ENCODE measurements at places on chromosomes 6 and 20.
A peak's percentile ranks its signal among the peaks of the same experiment; 100 is the strongest.

DNA sequence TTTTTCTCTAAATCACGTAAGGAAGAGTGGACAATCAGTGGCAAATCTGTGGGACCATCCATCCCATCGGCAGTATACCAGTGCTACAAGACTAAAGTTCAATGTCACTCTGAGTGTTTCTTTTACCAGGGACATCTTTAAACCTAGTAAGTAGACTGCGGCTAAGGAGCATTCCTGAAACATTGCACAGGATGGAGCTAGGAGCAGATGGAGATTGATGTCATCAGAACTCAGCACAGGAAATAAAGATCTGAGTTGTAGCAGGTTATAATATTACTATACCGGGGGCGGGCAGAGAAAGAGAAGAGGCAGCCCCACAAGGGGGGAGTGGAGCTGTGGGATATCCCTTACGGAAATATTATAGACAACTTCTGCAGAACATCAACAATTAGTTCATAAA lies 162.1 kb downstream of the MTFR2 start:
- H3K4me3 ChIP-seq, result no peak overlapping the region
- H3K4me1 ChIP-seq, result no peaks in the 10 kb centered on the region
- H3K36me3 ChIP-seq, result no peaks in the 10 kb centered on the region
- no peaks in the 10 kb centered on the region for H3K27me3 ChIP-seq

DNA sequence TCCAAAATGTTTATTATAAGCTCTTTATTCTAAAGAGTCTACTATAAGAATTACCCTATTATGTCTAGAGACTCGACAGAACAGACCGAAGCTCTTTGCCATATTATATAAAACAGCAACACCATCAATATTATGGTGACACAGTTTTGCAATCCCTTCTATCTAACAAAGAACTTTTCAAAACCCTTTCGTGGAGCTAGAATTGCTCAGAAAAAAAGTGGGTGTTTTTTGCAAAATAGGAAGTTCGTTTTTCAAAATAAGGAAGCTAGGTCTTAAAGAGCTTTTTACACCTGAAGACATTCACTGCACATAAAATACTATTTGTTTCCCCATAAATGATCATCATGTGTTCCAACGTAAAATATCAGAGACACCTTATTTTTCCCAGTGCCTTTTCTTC lies 240.0 kb downstream of the FOXC1 start:
- H3K36me3 ChIP-seq, result peaks cover 5% of the 10 kb centered on the region
- no peak overlapping the region for H3K4me3 ChIP-seq

GRCh38 chr6:6585003-6585311 lies 3.6 kb upstream of the LY86 start:
- no peaks in the 10 kb centered on the region for H3K36me3 ChIP-seq
- H3K4me1 ChIP-seq, result peaks cover 56% of the 10 kb centered on the region
- no peaks in the 10 kb centered on the region for H3K27me3 ChIP-seq
- no peak for DNase-seq
- H3K4me3 ChIP-seq, result no peak overlapping the region

DNA sequence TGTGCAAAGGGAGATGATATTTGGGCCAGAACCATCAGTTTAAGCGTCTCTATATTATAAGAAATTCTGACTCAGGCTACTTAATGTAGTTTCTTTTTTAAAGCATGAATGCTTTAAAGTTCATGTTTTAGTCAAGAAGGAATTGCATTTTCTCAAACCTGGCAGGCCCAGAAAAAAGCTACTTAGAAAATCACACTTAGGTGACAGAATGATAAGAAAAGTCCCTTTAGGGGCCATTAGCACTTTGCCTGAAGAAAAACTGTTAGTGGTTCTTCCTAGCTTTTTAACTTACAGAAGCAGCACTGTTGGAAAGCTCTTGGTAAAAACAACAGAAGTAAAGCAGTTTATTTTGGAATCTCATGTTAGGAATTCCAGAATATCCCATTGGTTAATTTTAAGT lies 387.8 kb downstream of the PLCB1 start:
- H3K4me3 ChIP-seq, result no peak overlapping the region
- no peaks in the 10 kb centered on the region for H3K36me3 ChIP-seq
- DNase-seq, result no peak
- no peak overlapping the region for H3K27ac ChIP-seq

DNA sequence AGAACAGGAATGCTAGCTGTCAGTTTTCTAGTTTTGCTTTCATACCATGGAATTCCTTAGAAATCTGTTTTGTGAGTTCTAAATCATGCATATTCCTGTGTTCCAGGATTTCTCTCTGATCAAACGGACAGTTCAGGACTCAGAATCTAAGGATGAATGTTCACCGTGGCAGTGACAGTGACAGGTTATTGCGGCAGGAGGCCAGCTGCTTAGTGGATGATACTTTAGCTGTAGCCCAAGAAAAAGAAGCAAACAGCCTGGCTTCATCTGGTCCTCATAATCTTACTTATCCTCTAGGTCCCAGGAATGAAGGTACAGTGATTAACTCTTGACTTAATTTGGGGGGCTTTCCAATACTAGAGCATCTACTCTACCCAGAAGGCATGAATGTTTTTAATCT lies 27.1 kb downstream of the KCTD20 start:
- H3K27ac ChIP-seq, result peak overlapping the region; percentile 44

GRCh38 chr6:2963756-2964155 lies 7.6 kb downstream of the SERPINB6 start:
- no peak overlapping the region for H3K4me3 ChIP-seq
- no peak for DNase-seq
- H3K27ac ChIP-seq, result no peak overlapping the region

GRCh38 chr6:151257985-151258445 lies 18.2 kb downstream of the AKAP12 start:
- no peak for DNase-seq
- H3K4me1 ChIP-seq, result no peaks in the 10 kb centered on the region
- H3K27me3 ChIP-seq, result peaks cover 13% of the 10 kb centered on the region
- no peaks in the 10 kb centered on the region for H3K36me3 ChIP-seq
- H3K27ac ChIP-seq, result no peak overlapping the region
- no peak overlapping the region for H3K4me3 ChIP-seq

DNA sequence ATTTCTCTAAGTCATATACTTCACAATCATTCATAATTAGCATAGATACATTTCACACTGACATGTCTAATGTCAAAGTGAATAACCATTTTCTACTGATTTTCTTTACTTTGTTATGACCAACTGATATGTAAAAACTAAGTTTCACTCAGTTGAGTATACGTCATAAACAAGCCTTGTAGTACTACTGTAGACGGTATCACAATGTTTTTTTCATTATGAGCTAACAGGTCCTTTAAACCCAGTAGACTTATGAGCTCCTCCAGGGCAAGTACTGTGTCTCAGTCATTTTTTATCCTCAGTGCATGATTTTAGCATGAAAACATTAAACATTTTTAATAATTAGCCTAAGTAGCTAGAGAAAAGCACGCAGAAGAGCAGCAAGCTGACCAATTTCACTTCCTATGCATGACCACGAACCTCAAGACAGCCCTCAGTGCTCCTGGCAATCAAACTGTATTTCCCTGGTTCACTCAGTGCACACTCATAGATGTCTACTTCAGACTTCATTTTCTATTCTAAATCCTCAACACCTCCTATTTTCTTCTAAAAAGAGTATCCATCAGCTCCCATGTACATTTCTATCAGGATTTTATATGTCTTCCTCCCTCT lies 32.0 kb upstream of the TFAP2D start:
- DNase-seq, result no peak
- no peaks in the 10 kb centered on the region for H3K4me1 ChIP-seq
- no peaks in the 10 kb centered on the region for H3K27me3 ChIP-seq
- no peak overlapping the region for H3K4me3 ChIP-seq
- no peak overlapping the region for H3K27ac ChIP-seq
- H3K36me3 ChIP-seq, result no peaks in the 10 kb centered on the region

DNA sequence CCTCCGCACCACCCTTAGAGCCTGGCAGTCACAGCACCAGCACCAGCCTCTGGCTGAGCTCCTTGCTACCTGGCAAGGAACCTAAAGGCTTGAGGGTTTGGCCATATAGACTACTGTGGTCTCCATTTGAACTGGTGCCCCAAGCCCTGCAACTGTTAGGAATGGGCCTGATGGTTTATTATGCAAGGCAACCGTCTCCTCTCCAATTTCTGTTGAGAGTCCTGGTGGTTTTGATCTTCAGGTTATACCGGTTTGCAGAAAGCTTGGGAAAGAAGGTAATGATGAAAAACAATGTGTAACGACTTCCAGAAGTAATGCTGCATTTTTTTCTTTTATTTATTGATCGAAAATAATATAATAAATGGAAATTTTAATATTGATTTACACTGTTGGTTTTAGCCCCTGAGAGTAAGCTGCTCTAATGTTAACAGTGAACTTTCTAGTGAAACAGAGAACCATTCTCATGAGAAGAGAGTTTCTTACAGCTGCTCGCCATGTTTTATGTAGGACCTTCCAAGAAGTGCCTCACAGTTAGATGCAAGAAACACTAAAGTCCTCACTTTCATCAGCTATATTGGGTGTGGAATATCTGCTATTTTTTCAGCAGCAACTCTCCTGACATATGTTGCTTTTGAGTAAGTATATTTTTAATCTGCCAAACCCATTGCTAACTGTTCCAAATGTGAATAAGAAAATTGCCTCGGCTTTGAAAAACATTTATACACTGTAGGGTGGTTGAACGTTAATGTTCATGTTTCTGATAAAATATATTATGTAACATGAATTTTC lies 112.8 kb downstream of the ADGRG6 start:
- DNase-seq, result no peak
- H3K27ac ChIP-seq, result no peak overlapping the region
- no peaks in the 10 kb centered on the region for H3K36me3 ChIP-seq
- peaks cover 6% of the 10 kb centered on the region for H3K27me3 ChIP-seq

GRCh38 chr6:35895560-35895959 lies 25.3 kb downstream of the SRPK1 start:
- peaks cover 73% of the 10 kb centered on the region for H3K36me3 ChIP-seq
- H3K4me3 ChIP-seq, result no peak overlapping the region

DNA sequence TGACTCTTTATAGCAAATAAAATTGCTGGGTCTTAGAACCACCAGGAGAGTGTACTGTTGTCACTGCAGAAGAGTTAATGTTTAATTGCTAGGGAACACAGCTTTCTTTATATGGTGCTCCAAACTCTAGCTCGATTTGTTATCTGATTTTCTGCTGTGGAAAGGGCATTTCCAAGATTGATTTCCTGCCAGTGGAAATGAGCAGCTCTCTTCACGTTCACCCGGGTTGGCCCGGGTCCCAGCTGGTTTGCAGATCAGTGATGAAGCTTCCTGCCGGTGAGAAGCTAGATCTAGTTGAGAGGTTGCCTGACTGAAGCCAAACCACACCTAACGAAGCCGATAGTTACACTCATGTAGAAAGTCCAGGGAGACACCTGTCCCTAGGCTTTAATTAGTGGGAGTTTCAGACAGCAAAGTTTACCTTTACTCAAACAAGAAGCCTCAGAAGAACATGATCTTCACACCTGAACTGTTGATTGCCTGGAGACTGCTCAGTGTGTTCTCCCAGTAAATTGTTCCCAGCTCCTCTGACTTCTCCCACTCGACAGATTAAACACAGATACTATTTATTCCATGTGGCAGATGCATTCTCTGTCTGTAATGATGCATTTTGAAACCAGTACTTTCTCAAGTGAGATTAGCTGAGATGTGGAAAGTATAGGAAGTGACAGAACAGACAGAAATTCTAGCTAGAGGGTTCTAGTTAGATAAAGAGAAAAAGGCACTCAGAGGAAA lies 27.8 kb downstream of the PAQR8 start:
- H3K4me1 ChIP-seq, result peaks cover 91% of the 10 kb centered on the region
- no peaks in the 10 kb centered on the region for H3K27me3 ChIP-seq
- peaks cover 20% of the 10 kb centered on the region for H3K36me3 ChIP-seq

GRCh38 chr20:36926653-36927200 lies 24.8 kb downstream of the SAMHD1 start:
- no peaks in the 10 kb centered on the region for H3K27me3 ChIP-seq
- no peak overlapping the region for H3K4me3 ChIP-seq
- H3K27ac ChIP-seq, result peak overlapping the region; percentile 9
- H3K4me1 ChIP-seq, result peaks cover 56% of the 10 kb centered on the region
- no peak for DNase-seq

DNA sequence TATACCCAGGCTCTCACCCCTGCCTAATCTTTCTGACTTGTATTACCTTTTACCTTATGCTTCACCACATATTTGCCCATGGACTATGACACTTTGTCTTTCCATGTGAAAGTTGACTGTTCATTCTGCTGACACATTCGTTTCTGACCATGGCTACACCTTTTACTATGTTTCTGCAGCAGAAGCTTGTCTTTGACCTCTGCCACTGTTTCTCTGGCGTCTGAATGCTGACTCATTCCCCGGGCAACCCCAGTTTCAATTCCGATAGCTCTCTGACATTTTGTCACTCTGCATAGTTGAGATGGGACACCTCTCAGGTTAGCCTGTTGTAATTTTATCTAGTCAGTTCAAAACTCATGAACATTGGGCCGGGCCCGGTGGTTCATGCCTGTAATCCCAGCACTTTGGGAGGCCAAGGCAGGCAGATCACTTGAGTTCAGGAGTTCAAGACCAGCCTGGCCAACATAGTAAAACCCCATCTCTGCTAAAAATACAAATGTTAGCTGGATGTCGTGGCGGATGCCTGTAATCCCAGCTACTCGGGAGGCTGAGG lies 50.7 kb downstream of the SLC26A8 start:
- no peak overlapping the region for H3K27ac ChIP-seq
- H3K36me3 ChIP-seq, result no peaks in the 10 kb centered on the region
- no peak overlapping the region for H3K4me3 ChIP-seq
- DNase-seq, result no peak
- no peaks in the 10 kb centered on the region for H3K27me3 ChIP-seq

GRCh38 chr6:50891290-50891689 lies 72.6 kb downstream of the TFAP2B start:
- H3K27ac ChIP-seq, result no peak overlapping the region
- H3K27me3 ChIP-seq, result no peaks in the 10 kb centered on the region

GRCh38 chr6:137900815-137901214 lies 33.8 kb downstream of the TNFAIP3 start:
- peaks cover 5% of the 10 kb centered on the region for H3K36me3 ChIP-seq
- H3K27ac ChIP-seq, result no peak overlapping the region
- no peak for DNase-seq

Measured in activated T-cell treated with anti-CD3 and anti-CD28 coated beads, Interleukin-2, amount 50 U/mL, for 24 hours (primary cell).